ENCODE measurements at places on chromosomes 13 and 19.

GRCh38 chr19:41505105-41505504, 62.1 kb downstream of the ERICH4 start:
- no peak for DNase-seq

DNA sequence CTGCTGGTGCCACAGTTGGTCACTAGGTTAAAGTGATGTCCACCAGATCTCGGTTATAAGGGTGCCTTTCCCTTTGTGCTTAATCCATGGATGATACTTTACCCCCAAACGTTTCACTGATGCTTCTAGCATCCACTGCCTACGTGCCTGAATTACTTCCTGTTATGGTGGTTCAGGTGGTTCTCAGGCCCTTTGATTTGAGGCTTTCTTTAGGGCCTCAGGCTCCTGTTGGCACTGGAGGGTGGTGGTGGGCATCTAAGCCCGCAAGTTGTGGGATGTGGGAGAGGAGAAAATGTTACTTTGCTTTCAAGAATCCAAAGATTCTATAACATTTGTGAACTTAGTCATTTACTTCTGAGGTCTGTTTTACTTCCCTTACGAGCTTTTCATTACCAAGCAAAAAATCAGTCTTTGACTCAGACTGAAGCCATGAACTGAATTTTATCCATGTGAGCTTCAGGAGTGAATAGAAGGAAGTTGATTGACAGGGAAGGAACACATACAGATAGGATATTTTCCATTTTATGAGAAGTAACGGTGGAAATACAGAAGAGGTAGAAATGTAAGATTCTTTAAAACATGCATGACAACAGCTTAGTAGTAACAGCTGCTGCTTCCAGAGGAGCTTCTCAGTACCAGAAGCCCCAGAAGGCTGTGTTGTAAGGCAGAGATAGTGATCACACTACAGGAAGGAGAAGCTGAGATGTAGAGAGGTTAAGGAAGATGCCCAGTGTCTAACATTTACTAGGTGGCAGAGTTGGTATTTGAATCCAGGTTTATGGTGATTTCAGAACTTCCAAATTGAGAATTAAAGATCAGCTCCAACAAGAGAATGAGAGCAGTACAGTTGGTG, 65.0 kb downstream of the ARHGEF7 start:
- no peak for DNase-seq

DNA sequence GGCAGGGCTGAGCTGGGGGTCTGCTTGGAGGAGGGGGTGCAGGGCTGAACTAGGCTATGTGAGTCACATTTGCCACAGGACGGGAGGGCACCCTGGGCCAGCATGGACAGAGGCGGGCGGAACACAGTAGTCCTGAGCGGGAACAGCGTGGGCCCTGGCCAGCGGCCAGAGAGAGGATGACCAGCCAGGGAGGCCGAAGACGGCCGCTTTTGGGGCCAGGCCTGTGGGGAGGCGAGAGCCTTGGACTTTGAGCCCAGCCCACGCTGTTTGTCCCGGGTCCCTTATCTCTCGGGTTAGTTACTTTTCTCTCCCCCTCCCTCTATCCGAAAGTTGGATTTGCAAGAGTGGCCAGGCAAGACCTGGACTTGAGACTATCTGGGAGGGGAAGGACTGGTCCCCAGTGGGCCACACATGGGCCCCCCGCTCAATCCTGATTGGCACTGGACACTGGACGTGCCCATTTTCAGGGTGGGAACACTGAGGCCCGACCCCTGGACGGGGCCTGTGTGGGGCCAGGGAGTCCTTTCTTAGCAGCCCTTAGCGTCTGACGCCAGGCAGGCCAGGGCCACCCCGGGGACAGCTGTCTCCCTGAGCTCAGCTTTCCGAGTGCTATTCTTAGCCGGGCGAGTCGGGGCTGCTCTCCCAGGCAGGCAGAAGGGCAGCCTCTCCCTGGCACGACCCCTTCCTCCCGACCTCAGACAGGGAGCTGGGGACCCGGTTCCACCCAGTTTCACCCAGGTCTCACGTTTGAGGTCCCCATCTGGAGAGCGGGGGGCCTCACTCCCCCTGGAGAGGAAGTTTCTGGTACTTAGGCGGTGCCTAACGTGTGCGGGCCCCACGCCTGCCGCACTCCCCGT, 833 bp downstream of the GAMT start:
- no peak for DNase-seq

DNA sequence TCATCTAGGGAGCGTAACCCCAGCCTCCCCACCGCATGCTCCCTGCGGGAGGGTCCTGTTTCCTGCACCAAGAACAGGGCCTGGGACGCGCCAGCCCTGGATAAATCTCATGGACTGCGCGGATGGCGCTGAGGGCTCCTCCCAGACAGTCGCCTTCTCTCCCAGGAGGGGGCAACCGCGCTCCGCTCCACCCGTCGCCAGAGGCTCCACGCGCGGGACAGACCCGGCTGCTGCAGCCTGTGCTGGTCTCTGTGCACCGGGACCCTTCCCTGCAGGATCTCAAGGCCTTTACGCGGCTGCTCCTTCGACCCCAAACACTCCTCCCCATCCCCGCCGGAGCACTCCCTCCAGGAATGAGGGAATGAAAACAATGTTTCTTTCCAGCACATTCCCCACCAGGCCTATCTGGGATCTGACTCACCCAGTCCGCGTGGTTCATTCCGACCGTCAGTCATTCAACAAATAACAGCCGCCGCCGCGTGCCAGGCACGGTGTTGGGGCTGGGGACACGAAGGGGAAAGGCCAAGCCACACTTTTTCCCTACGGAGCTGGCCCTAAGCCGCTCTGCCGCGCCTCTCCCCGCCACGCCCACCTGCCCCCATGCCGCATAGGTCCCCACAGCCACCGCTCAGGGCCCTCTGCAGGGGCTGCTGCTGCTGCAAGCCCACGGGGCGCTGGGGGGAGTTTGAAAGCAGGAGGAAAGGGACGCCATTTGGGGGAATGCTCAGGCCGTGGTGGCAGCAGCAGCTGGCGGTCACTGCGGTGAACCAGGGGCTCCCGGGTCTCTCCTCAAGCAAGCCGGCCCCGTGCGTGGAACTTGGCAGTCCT, 6.0 kb downstream of the PNMA8B start:
- DNase-seq, result peak; percentile 73

GRCh38 chr19:6234527-6234926, 45.2 kb downstream of the MLLT1 start:
- DNase-seq, result no peak

GRCh38 chr19:45474606-45475521, 7.1 kb downstream of the FOSB start:
- DNase-seq, result no peak

GRCh38 chr19:3733549-3734309, 25.5 kb downstream of the TJP3 start:
- no peak for DNase-seq

GRCh38 chr13:66273011-66273410, 957.1 kb downstream of the PCDH9 start:
- DNase-seq, result no peak

- DNase-seq, result no peak
Observed at GRCh38 chr13:80121038-80121437, 219.9 kb downstream of the SPRY2 start.

DNA sequence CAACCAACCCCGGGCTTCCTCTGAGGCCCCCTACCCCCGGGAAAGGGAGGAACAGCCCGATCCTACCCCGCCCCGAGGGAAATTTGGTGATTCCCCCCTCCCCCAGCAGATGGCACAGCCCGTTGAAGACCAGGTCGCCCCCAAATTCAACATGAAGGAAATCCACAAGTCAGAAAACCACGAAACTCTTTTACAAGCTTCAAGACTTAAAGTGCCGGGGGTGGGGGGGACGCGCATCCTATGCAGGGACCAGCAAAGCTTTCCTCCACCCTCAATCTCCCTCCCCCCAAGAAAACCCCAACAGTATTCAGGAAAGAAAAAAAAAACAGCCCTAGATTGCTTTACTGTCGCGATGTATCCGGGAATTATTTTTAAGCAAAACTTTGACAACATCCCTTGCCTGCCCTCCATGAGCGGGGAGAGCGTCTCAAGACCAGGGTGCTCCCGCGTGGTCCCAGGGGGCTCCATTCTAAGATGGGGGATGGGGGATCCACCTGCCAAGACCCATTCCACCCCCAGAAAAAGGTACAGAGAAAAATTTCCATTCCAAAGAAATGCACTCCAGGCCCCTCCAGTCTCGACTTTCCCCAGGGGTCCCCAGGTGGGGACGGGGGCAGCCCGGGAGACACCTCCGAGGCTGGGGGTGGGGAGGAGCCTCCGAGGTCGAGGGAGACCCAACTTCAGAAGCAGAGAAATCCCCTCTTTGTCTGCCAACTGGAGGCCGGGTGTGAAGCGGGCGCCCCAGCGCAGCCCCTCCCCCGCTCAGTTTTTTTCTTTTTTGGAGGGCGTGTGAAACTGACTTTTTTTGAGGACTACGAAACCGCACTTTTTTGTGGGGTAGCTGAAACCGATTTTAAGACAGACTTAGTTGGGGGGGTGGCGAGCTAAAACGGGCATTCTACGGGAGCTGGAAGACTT, 1.5 kb downstream of the TCF3 start:
- DNase-seq, result peak; percentile 33

- DNase-seq, result no peak
Observed at GRCh38 chr19:39830847-39831246, 3.1 kb downstream of the DYRK1B start.

DNA sequence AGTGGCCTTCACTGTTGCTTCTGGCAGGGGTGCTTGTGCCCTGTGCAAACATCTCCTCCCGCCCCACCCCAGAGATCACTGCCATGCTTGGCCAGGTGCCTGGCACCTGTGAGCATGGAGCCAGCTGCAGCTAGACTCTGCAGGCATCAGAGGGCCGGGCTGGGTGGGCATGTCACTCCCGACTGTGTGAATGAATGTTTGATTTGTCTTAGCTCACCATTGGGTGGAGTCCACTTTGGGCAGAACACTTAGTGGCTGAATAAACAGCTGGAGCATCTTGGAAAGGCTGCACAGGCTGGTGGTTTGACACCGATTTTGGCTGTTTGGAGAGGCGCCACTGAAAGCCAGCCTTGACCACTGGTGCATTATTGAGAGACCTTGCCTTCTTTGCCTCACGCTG, 267.3 kb downstream of the DLEU7 start:
- DNase-seq, result no peak

GRCh38 chr19:15639596-15639995, 1.1 kb upstream of the CYP4F3 start:
- DNase-seq, result no peak

DNA sequence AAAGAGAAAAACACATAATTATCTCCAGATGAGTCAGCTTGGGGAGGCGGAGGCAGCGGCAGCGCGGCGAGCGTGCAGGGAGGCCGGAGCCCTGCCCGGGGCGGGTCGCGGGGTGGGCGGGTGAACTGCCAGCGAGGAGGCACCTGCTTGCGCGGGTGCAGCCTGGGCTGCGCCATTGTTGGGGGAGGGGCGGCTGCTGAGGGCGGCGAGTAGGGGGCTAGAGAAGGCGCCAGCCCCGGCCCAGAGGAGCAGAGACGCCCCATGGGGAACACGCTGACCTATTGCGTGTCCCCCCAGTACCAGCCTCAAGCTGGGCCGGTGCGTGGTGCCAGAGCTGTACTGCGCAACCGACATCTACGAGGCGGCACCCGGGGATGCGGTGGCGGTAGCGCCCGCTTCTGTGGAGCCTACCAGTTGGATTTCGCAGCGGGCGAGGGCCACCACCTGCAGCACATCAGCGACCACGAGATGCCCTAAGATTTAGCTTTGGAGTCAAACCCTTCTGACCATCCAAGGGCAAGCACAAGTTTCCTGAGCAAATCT, 16.7 kb downstream of the ZNF100 start:
- no peak for DNase-seq

GRCh38 chr19:41206456-41206855, 12.6 kb upstream of the AXL start:
- DNase-seq, result no peak

DNA sequence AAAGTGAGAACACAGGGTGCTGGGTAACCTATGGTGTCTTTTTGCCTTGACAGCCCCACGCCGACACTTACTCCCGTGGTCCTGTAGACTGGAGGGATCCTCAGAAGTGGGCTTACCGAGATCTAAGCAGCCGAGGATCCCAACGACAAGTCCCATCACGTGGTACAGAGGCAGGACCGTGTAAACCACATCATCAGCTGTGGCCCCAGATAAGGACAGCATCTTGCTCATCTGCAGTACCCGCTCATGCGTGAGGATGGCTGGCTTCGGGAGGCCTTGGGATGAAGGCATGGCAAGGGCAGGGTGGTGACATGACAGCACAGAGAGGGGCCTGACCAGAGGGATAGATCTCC, 2.1 kb downstream of the SLC27A5 start:
- no peak for DNase-seq

DNA sequence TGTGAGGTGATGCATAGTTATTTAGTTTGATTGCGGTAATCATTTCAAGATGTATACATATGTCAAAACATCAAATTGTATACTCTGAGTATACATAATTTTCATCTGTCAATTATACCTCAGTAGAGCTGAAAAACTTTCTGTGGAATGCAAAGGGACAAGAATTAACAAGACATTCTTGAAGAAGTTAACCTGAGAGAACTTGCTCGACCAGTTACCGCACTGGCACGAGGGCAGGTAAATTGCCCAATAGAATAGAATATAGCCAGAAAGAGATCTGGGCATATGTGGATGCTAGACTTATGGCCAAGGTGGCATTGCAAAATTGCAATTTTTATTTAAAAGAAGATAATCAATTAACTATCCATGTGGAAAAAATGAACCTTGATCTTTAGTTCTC, 42.3 kb upstream of the GJB6 start:
- no peak for DNase-seq

- DNase-seq, result no peak
Observed at GRCh38 chr19:49554701-49555181, 25.6 kb downstream of the NOSIP start.

GRCh38 chr13:34719060-34719875, 222.8 kb upstream of the NBEA start:
- no peak for DNase-seq

DNA sequence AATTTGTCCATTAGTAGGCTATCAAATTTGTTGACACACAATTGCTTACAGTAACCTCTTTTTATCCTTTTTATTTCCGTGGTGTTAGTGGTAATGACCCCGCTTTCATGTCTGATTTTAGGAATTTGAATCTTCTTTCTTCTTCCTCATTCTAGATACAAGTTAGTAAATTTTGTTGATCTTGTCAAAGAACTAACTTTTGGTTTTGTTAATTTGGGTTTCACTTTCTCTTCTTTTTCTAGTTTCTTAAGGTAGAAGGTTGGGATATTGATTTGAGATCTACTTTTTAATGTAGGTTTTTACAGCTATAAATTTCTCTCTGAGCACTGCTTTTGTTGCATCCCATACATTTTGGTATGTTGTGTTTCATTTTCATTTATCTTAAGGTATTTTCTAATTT, 53.3 kb upstream of the SLC7A1 start:
- no peak for DNase-seq

Data from fibroblast of skin of right quadriceps (primary cell).